ENCODE measurements at places on chromosomes 12 and 14.
A peak's percentile ranks its signal among the peaks of the same experiment; 100 is the strongest.

DNA sequence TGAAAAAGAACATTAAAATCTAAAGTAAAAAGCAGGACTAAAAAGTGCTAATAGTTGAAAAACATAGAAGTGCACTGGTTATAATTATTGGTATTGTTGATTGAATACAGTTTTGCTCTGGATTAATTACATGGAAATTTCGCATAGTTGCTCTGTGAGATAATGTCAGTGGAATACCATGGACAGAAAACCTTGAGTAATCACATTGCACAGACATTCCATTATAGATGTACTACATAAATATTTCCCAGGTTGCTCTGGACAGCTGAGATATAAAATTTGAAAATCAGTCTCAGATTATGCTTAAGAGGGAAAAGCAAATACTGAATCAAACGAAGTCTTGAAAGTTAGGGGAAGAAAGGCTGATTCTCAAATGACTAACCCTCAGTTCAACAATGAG lies 439.3 kb upstream of the FLRT2 start:
- DNase-seq: no peak

- no peak for DNase-seq
Measured at GRCh38 chr12:22799503-22799902, 174.5 kb downstream of the ETNK1 start.

DNA sequence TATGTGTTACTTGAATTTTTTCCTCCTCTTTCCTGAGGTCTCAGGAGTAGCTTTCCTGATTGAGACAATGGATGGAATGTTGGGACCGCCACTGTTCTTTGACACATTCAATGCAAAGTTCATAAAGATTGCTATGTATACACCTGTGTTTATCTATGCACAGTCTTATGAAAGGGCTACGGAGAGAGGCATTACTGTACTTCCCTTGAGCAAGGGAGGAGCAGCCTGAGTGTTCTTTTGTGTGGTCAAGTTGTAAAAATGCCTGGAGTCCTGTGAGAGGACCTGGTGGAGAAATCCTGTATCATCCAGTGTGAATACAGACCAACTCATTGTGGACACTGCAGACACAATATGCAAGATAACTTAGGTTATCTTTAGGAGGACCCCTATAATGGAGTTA lies 1.2 kb downstream of the SRGAP1 start:
- DNase-seq: peak; percentile 10

DNA sequence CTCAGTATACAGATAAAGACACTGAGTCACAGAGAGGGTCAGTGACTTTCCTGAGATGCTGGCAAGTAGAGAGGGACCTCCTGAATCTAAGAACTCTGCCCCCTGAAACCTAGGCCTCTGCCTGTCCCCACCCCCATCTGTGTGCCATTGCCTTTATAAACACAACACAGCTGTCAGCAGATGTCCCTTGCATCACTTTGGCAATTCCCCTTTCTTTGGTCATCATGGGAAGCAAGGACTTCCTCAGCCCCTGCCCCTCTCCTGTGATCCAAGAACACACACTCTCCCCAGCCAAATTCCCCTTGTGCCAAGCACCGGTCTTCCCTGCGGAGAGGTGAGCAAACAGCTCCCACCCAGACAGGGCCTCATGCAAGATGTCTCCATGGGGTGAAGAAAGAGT lies 8.3 kb downstream of the TSPAN11 start:
- DNase-seq: no peak

DNA sequence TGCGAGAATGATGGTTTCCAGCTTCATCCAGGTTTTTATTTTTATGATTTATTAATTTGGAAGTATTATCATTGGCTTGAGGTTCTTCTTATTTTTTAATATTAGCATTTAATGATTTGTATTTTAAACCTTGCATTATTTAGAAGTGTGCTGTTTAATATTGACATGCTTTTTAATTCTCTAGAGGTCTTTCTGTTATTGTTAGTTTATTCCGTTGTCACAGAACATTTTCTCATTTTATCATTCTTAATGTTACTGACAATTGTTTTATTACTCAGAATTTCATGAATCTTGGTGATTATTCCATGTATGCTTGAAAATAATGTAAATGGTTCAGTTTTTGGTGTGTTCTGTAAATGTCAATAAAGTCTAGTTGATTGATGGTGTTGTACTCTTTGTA lies 463.5 kb upstream of the NOVA1 start:
- no peak for DNase-seq

GRCh38 chr12:52692254-52692653 lies 11.1 kb downstream of the KRT77 start:
- peak; percentile 29 for DNase-seq
